ENCODE measurements at places on chromosomes 6 and 20. TPM values are rescaled to one million over a fixed set of nuclear protein-coding genes. Genes with fewer than 3 reads are reported as not detected.

- no peaks in the 10 kb centered on the region for H3K27me3 ChIP-seq
- H3K4me3 ChIP-seq, result no peak overlapping the region
- no peaks in the 10 kb centered on the region for H3K4me1 ChIP-seq
- H3K36me3 ChIP-seq, result no peaks in the 10 kb centered on the region
- H3K27ac ChIP-seq, result no peak overlapping the region
- no peak for DNase-seq
Observed at GRCh38 chr20:13877793-13878192, 93.0 kb downstream of the NDUFAF5 start.

The PRSS16 gene
- total RNA-seq, result not detected

GRCh38 chr20:19486446-19486845 lies 271.6 kb upstream of the RIN2 start:
- H3K27me3 ChIP-seq, result no peaks in the 10 kb centered on the region
- H3K27ac ChIP-seq, result no peak overlapping the region
- H3K4me3 ChIP-seq, result no peak overlapping the region
- H3K4me1 ChIP-seq, result no peaks in the 10 kb centered on the region

DNA sequence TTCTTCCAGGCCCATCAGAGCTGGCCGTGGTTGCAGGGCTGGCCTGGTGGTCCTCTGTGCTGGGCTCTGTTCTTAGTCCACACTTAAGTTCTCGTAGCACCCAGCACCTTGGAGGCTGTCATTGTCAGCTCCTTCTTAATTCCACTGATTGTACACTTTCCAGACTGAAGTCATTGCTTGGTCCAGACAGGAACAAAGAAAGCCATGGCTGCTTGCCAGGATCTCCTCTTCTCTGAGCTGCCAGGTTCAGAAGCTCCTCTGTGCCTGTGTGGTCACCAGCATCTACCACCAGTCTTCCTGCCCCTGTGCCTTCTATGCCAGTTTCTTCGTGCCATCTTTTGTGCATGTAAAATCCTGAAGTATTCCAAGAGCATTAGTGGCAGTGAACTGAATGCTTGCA lies 39.5 kb upstream of the PCMTD2 start:
- no peak overlapping the region for H3K4me3 ChIP-seq
- no peaks in the 10 kb centered on the region for H3K36me3 ChIP-seq
- H3K27me3 ChIP-seq, result peaks cover 38% of the 10 kb centered on the region
- no peak for DNase-seq

All from osteocyte (in vitro differentiated cells).